ENCODE measurements at places on chromosomes 11 and 22.

GRCh38 chr22:36175892-36176291, 15.3 kb upstream of the APOL3 start:
- DNase-seq: no peak

- no peak for DNase-seq
These were observed 7.5 kb upstream of the SREBF2 start for GRCh38 chr22:41825376-41825775.

DNA sequence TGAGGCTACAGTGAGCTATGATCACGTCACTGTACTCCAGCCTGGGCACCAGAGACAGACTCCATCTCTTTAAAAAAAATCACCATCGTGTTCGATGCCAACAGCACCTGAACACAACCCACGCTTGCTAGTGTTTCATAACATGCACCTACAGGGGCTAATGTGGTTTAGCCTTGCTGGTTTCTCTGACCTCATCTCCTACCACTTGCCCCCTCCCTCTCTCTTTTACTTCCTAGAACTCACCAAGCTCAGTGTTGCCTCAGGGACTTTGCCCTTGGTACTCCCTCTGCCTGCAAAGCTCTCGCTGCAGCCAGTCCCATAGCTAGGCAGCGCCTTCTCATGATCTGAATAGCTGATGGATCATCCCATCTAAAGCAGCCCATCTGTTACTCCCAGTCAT, 99.8 kb downstream of the FBXO7 start:
- no peak for DNase-seq

- DNase-seq: no peak
These were observed 2.1 kb downstream of the CORO1B start for GRCh38 chr11:67441098-67441563.

GRCh38 chr11:19711911-19712280, 741 bp upstream of the NAV2 start:
- no peak for DNase-seq

DNA sequence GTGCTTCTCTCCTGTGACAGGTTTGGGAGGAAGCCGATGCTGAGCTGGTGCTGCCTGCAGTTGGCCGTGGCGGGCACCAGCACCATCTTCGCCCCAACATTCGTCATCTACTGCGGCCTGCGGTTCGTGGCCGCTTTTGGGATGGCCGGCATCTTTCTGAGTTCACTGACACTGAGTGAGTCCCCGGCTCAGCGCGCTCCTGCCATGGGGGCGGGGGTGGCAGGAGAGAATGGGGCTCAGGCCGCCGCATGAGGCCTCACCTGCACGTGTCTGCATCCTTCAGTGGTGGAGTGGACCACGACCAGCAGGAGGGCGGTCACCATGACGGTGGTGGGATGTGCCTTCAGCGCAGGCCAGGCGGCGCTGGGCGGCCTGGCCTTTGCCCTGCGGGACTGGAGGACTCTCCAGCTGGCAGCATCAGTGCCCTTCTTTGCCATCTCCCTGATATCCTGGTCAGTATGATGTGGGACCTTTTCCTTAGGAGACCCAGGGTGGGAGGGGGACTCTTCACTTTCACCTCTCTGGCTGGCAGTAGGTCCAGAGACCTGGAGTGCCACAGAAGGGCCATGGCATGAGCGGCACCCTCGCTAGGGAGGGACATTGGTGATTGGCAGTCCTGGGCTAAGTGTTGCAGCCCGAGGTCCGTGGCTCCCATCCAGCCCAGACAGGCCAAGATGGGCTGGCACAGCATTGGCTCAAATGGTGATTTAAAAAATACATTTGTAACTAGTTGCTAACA, 28.9 kb upstream of the SLC22A12 start:
- DNase-seq: no peak

All from HS-5 (cell line).